Stimulated activated CD8-positive, alpha-beta memory T cell treated with anti-CD3 and anti-CD28 coated beads, Interleukin-4, amount 100 ng/mL, for 1 hour (primary cell): ENCODE measurements at places on chromosomes 16 and 17.

- no peak for DNase-seq
Observed at GRCh38 chr16:89052191-89052889, 41.3 kb upstream of the ACSF3 start.

DNA sequence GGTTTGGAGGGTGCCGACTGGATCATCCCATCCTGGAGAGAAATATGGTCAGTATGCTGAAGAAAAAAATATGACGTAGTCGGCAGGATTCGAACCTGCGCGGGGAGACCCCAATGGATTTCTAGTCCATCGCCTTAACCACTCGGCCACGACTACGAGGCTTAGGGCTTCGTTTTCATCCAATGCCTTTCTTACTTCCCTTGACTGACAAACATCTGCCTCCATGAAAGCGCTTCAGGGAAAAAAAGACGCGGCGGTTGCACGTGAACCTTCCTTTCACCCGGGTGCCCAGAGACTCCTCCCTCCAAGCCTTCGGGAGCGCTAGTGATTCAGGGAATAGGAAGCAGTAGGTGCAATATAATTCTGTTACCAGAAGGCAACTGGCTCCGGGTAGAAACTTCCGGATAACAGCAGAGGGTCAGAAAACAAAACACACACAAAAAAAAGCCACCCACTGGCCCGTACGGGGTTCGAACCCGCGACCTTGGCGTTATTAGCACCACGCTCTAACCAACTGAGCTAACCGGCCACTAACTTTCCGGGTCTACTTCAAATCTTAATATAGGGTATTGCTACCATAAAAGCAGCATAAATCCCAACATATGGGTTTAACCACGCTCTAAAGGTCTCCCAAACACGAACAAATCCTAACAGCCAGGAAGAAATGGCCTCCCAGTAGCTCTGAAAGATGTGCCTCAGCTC is 16.3 kb upstream of the AURKB start:
- DNase-seq, result no peak

- no peak for DNase-seq
Observed at GRCh38 chr16:20409398-20410120, at the start of gene ACSM5. Gene ACSM5, plus strand, starts transcription at chr16:20409534. Its CDS starts 1,951 bp downstream, at chr16:20411485.

DNA sequence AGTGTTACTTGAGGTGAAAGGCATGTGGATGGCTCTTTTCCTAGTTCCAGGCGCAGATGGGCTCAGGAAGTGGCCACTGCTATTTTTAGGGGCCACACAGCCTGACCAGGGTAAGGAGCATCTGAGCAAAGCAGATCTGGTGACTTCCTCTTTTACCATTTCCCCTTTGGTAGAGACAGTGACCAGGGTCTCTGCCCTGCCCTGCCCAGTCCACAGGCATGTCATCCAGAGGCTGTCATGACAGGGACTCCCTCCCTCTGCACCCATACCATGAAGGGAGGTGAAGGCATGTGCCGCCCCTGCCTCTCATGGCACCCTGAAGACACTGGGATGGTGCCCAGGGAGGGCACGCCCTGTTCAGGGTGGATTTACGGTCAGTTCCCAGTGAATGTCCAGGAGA is 2.2 kb downstream of the PLA2G15 start:
- no peak for DNase-seq

DNA sequence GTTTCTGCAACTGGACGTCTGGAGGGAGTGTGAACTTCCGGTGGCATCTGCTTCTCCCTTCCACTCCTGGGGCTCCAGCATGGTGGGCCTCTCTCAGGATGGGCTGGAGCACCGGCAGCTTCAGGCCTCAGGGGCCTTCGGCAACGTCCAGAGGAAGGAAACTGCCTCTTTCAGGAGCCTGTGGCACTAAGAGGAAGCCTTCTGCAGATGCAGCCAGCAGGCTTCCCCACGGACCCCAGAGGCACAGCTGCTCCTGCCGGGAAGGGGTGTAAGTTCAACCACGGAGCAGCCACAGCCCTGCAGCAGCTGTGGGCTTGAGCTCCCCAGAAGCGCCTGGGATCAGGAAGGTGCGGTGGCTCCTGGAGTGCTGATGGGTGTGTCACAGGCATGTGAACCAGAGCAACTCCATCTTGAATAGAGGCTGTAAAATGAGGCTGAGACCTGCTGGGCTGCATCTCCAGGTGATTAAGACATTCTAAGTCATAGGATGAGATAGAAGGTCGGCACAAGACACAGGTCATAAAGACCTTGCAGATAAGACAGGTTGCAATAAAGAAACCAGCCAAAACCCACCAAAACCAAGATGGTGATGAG is 50.8 kb upstream of the KLHDC4 start:
- DNase-seq, result no peak

DNA sequence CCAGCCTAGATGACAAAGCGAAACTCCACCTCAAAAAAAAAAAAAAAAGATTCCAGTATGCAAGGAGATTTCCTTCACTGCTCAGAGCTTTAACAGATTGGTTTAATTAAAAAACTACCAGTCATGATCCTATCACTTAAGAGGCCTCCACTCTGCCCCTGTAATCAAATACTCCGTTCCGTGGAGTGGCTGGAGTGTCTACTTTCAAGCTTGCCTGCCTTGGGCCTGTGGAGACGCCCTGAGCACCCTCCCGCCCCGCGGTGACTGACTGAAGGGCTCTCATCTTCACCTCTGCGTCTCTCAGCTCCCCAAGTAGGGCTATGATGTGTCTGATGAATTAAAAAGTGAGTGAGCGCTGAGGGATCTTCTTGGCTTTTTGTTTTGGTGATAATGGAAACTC is 25.3 kb upstream of the TRPV3 start:
- no peak for DNase-seq

DNA sequence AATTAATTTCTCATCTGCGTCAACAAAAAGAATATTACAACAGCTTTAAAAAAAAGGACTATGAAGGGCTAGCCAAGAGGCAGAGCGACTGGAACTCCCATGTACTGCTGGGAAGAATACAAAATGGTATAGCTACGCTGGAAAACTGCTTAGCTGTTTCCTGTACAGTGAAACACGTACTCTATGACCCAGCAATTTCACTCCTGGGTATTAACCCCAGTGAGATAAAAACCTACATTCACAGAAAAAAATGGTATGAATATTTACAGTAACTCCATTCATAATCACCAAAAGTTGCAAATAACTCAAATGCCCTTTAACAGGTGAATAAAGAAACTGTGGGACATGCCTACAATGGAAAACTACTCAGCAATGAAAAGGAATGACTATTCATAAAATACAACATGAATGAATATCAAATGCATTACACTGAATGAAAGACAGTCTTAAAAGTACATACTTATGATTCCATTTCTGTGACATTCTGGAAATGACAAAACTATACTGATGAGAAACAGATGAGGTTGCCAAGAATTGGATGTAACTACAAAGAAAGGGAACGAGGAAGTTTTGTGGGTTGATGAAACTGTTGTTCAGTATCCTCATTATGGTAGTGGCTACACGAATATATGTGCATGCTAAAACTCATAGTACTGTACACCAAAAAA is 27.6 kb downstream of the CMTM4 start:
- DNase-seq, result no peak

- no peak for DNase-seq
Observed at GRCh38 chr17:43832976-43833829, at the start of gene MPP3. Gene MPP3, minus strand, starts transcription at chr17:43833146. Its CDS starts 1,240 bp downstream, at chr17:43831906.

- DNase-seq, result no peak
Observed at GRCh38 chr17:6684881-6685767, 28.0 kb downstream of the SLC13A5 start.

- no peak for DNase-seq
Observed at GRCh38 chr17:58187675-58188074, 4.9 kb upstream of the EPX start.

DNA sequence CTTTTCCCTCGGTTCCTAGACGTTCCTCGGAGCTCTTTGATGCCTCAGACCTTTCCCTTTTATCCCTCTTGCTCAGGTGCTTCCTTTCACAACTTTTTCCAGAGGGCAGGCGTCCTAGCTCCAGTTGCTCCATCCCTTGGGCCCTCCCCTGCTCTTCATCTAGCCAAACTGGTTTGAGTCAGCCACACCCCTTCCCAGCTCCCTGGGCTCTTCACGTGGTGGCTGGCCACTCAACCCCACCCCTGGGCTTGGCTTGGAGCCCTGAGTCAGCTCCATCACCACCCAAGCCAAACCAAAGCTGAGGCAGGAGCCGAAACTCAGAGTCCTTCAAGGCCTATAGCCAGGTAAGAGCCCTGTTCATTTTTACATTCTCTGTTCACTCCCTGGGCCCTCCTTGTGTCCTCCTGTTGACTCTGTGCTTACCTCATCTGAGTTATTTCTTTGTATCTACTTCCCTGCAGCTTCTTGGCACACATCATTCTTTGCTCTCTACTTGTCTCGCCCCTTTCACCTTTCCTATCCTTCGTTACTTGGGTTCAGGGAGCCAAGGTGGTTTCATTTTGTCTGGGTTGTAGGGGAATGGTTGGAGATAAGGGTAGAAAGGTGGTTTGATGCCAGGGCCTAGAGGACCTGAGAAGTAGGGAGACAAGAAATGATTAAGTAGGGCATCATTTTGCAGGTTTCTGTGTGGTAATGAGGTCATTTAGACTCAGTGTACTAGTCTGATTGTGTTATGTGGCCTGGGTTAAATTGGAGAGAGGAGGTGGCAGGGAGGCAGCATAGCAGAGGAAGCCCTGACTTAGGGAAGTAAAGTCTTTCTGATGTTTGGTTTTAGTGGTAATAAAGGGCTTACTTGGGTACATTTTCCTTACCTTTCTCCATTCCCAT is 7.6 kb upstream of the PHKG2 start:
- DNase-seq, result no peak

GRCh38 chr16:73499276-73499675 is 451.3 kb upstream of the ZFHX3 start:
- no peak for DNase-seq

DNA sequence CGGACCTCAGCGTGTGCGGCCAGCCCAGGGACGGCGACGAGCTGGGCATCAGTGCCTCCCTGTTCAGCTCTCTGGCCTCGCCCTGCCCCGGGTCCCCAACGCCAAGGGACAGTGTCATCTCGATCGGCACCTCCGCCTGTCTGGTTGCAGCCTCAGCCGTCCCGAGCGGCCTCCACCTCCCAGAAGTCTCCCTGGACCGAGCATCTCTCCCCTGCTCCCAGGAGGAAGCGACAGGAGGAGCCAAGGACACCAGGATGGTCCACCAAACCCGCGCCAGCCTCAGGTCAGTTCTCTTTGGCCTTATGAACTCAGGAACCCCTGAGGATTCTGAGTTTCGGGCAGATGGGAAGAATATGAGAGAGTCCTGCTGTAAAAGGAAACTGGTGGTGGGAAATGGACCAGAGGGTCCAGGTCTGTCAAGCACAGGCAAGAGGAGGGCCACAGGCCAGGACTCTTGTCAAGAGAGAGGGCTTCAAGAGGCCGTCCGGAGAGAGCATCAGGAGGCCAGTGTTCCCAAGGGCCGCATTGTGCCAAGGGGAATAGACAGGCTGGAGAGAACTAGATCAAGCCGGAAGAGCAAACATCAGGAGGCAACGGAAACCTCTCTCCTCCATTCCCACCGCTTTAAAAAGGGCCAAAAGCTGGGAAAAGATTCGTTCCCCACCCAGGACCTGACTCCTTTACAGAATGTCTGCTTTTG is 825 bp downstream of the HASPIN start:
- DNase-seq, result no peak

- DNase-seq, result no peak
Observed at GRCh38 chr16:83482545-83483162, 325.1 kb upstream of the HSBP1 start.

- no peak for DNase-seq
Observed at GRCh38 chr16:11667221-11667823, 933 bp upstream of the SNN start.

- DNase-seq, result no peak
Observed at GRCh38 chr16:85235991-85236817, 123.9 kb upstream of the CIBAR2 start.

GRCh38 chr16:20847550-20847949 is 41.2 kb downstream of the REXO5 start:
- no peak for DNase-seq

- no peak for DNase-seq
Observed at GRCh38 chr16:85673529-85674417, 15.0 kb downstream of the GINS2 start.

DNA sequence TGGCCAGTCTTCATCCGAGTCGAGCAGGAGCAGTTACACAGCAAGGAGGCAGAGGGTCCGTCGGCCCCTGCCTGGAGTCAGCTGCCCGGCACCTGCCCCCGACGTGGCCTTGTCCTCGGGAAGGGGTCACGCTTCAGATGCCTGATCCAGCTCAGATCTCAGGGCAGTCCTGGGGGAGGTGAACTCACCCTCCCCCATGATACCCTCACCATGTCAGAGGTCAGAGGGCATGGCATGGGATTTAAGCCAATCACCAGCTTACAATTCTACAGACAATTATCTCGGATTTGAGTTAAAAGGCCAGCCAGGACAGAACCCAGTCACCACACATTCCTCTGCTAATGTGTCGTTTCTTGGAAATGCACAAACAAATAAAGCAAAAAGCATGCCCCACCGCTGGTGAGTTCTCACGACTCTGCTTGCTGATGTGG is 211.3 kb downstream of the FOXL1 start:
- no peak for DNase-seq

DNA sequence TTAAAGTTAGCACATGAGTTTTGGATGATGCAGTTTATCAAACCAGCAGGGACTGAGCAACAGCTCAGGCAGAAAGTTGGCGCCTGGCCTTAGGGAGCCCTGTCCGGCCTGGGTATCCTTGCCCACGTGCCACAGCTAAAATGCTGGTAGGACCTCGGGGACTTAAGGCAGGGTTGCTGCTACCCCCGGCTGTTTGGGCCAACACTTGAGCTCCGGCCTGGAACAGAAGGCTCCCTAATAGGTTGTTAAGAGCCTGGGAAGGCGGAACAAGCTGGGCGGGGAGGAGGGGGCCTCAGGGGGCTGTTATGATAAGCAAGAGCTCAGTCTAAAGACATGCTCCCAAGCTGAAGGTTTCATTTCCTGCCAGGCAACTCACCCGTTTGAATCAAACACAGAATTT is 39.7 kb downstream of the CUEDC1 start:
- no peak for DNase-seq

- no peak for DNase-seq
Observed at GRCh38 chr17:28810437-28810836, 32.2 kb downstream of the FAM222B start.

GRCh38 chr17:39662551-39663339 is 2.4 kb upstream of the TCAP start:
- DNase-seq, result no peak

- no peak for DNase-seq
Observed at GRCh38 chr17:45016237-45016636, 35.2 kb downstream of the DCAKD start.

GRCh38 chr17:76720211-76720610 is 6.2 kb downstream of the JMJD6 start:
- DNase-seq, result no peak

DNA sequence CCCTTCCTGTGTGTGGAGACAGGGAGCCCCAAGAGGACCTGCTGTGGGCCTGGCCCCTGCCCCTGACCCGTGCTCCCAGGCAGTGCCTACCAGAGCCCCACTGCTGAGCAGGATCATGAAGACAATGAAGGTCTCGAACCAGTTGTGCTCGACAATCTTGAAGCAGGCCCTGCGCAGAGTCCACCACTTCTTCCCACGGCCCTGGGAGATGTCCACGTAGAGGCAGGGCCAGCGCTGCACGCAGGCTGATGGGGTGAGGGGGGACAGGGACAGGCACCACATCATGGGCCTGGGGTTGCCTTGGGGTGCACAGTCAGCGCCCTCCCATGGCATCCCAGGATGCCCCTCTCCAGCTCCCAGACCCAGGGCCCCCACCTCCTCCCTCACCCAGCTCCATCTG is 16.4 kb upstream of the CD79B start:
- no peak for DNase-seq
